ENCODE measurements at places on chromosomes 13 and 19.
A peak's percentile ranks its signal among the peaks of the same experiment; 100 is the strongest.

DNA sequence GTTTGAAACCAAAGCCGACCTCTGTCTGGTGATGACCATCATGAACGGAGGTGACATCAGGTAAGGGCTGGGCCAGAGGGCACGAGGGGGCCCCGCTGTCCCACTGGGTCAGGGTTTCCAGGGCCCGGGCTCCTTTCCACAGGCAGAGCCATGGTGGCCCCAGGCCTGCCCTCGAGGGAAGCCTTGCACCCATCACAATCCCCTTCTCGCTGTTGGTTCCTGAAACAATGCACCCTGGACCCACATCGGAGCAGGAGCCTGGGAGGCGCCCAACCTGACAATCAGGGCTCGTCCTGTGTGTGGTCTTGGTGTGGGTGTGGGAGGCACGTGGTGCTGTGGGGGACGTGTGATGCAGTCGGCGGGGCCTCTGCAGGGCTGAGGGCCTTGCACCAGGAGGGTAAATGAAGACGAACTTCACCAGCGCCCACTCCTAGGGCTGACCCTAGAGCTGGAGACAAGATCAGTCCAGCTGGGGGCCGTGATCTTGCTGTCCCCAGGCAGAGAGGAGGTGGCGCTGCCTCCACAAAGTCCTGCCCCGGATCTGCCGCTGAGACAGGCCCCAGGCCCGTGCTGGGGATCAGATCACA is 2.8 kb downstream of the GRK1 start:
- DNase-seq: no peak

GRCh38 chr13:36131931-36132297 is 732 bp upstream of the DCLK1 start:
- DNase-seq: no peak

DNA sequence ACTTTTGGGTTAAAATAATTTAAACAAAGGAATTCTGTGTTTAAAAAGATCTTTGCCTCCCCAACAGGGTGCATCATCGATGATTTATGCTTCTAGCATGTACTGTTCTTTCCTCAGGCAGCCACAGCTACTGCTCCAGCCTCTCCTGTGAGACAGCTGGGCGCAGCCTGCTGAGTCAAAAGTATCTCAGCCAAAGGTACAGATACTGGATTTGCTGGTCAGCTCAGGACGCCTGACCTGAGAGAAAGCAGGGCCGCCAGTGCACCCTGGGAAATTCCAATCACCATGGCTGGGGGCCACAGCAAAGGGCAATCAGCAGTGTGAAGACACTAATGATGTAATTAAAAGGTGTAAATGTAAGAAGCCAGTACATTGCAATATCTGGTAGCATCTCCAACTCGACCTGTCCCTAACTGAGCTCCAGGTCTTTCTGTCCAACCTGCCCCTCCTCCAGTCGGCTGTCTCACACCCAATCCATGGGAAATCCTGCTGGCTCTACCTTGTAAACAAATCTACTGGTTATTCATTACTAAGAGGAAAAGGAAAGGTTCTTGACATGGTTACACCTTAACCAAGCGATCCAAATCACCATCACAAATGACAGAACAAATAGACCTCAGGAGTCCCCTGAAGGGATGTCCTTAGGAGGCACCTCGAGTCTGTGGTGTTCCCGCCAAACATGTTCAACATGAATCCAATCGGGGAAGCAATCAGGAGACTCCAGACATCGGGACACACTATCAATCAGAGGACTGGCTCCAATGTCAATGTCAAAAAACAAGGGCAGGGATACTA is 7.3 kb downstream of the OPA3 start:
- peak; percentile 53 for DNase-seq

- no peak for DNase-seq
These were observed 85.0 kb upstream of the UBL3 start for GRCh38 chr13:29935309-29935981.

DNA sequence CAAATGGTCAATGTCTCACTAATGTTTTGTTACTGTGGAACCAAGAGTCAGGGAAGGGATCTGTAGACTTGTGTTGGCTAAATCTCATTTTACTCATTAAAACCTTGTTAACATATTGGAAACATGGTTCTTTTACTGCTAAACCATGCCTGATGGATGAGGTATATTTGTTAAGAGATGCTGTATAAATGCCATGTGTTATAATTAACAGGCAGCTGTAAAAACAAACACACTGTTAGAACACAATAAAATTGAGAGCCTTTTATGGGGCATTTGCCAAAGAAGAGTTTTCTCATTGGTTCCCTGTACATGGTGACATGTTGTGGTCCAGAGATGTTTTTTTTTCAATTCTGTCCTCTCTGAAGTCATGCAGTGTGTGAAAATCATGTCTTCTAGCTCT is 121.9 kb downstream of the ESD start:
- no peak for DNase-seq

- DNase-seq: no peak
These were observed 2.2 kb downstream of the FLT3LG start for GRCh38 chr19:49475995-49476880.

All from AG04449 (cell line).